ENCODE measurements at places on chromosomes 3 and 15.
A peak's percentile ranks its signal among the peaks of the same experiment; 100 is the strongest.

GRCh38 chr15:57820119-57820518 lies 113.6 kb downstream of the POLR2M start:
- DNase-seq: no peak

DNA sequence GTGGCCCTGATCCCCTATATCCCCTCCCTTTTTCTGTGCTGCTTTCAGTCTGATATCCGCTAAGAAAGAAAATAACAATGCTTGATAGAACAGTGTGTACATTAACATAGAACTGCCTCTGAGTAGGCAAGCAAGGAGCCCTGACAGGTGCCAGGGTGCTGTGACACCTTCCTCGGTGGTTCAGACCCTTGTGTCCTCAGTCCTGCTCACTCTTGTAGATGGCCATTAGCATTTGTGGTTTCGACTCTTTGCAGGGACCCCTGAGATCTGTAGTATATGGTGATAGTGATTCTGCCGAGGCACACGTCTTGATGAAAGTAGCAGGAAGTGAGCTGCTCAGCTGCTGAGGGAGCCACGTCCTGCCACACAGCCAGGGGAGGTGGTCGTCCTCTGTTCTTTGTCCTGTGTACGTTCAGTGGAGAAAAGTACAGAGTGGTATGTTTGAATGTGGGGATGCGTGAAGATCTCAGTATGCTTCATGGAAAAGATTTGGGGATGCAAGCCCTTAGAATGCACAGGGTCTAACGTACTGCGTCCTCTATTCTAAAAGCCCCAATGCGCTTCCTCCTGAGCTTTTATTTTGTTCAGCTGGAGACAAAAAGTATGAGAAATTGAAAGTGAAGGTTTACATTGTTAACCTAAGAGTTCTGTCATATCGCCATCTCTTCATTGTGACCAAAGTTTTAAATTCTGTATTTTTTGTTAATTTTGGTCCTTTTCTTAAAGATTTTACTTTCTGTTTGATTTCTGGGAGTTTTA lies 35.4 kb downstream of the PXYLP1 start:
- DNase-seq: peak; percentile 39

- no peak for DNase-seq
These were observed 5.6 kb downstream of the SLC12A8 start for GRCh38 chr3:125206934-125207333.

DNA sequence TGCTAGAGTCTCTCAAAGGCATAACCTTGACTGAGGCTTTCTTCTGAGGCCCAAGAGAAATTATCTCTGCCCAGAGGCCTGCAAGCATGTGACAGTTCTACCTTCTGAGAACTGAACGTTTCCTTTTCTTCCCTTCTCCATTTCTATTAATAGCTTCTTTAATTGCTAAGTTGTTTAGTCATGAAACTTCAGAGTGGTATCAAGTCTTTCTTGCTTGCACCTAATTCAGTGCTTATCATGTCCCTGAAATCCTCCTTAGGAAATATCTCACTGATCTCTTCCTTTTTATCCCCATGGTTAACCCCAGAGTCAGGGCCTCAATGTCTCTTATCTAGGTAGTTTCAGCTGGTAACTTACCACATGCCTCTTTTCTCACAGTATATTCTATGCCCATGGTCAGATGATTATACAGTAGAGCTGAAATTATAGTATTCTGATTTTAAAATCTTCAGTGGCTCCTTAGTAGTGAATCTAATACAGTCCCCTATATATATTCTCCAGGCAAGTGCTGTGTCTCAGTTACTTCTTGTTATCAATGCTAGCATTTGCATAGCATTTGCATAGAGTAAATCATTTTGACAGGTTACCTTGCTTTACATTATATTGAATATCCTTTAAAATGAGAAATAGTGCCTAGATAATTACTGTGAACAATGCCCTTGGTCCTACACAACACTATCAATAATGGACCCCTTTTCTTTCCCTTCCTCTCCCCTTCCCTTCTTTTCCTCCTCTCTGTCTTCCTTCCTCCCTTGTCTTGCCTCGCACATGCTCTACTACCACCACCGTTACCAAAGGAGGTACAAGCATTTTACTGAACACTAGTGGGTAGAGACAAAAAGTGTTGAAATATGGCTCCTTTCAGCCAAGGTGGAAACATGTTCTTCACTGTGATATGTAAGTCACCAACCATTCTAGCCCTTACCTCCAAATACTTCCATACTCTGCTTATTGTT lies 33.0 kb downstream of the KBTBD8 start:
- DNase-seq: no peak

GRCh38 chr3:72555714-72556113 lies 292.5 kb downstream of the SHQ1 start:
- no peak for DNase-seq

GRCh38 chr3:79003994-79004393 lies 763.8 kb downstream of the ROBO1 start:
- DNase-seq: no peak

DNA sequence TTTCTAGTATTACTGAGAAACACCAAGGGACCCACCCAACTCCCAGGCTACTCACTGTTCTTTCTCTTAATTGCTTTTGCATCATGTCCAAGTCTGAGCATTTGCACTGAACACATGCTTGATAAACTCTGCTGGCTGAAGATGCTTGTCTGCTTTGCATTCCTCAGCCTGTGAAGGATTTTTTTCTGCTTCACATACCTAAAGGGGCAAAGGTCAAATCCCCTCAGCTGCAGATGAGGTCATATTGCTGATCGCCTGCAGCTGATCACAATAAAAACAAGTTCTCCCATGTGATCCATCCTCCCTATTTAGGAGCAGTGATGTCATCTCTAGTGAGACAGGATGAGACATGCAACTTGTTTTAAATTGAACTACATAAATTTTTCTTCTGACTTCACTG lies 84.6 kb upstream of the DCBLD2 start:
- no peak for DNase-seq

GRCh38 chr3:32256206-32256605 lies 17.7 kb downstream of the CMTM8 start:
- no peak for DNase-seq

DNA sequence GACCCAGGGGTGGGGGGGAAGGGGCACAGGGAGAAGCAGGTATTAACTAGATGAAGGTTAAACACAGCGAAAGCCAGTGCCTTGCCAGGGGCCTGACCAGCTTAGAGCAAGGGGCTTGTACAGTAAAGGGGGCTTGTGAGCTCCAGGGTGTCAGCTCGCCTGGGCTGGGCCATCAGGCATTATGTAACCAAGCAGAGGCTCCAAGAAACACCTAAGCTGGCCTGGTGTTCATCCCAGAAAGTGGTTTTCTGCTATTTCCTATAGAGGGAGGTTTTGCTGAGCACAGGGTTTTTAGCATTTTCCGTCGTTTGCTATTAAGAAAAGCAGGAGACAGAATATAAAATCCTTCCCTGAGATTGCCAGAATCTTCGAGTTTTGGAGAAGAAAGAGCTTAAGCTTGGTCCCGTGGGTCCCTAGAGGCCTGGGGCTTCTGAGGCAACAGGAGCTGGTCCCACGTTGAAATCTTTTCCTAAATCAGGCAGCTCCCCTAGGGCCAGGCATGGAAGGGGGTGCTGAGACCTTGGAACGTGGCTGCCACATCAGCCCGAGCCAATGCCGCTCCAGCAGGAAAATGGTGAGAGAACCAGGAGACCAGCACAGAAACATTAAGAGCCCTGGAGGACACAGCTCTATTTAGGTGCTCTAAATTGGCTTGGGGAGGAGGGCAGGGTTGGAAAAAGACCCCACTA lies 71.4 kb downstream of the ISG20 start:
- DNase-seq: no peak

GRCh38 chr15:100508641-100509300 lies 20.0 kb downstream of the CERS3 start:
- DNase-seq: no peak

GRCh38 chr3:163273694-163274093 lies 1777.1 kb downstream of the OTOL1 start:
- no peak for DNase-seq

GRCh38 chr3:181718987-181719911 lies 7.5 kb downstream of the SOX2 start:
- DNase-seq: no peak

GRCh38 chr3:37986479-37987314 lies 3.9 kb upstream of the VILL start:
- DNase-seq: no peak

DNA sequence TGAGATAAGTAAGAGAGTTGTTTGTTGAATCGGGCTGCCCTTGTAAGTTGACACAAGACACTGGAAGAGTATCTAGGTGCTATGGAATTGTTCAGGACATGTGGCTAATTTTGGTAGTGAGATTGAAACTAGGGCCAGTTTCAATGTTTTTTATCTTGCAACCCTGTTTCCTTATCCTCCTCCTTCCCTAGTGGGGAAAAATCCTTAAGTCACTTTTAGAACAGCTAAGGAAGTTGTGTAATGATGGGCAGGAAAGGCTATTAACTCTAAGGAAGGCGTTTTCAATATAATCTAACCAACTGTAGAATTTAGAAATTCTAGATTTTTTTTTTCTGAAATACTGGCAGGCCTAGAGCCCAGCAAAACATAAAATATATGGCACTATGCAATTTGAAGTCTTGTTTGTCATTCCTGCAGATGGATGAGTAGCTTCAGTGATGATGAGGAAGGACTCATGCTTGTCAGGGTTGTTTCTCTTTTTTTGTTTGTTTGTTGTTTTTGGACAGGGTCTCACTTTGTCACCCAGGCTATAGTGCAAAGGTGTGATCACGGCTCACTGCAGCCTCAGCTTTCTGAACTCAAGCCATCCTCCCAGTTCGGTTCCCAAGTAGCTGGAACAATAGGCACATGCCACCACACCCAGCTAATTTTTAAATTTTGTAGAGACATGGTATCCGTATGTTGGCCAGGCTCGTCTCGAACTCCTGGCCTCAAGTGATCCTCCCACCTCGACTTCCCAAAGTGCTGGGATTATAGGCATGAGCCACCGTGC lies 27.6 kb upstream of the ADAMTS9 start:
- DNase-seq: no peak

DNA sequence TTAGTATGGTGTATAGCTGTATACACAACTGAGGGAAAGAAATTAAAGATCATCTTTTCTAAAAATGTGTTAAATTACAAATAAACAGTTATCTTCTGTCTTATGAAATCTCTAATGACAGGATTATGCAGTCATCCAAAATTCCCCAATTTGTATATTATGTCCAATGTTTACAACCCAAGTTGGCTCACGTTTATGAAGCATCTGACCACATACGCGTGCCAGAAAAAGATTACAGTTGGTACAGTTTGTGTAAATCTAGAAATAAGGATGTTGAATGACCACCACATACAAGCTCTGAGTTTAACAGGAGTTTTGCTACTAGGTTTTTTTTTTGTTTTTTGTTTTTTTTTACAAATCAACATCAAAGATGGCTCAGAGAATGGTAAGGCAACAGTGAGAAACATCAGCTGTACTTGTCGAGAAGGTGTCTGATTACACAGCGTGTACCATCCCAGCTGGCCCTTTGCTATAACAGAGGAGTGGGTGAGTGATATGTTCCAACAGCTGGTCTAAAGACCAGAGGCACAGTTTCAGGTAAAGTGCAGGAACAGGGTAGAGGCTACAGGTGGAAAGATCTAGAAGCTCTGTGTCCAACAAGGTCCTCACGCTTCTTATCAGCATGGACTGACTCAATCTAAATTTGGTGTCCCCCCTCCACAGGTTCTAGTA lies 47.1 kb downstream of the USF3 start:
- DNase-seq: no peak

DNA sequence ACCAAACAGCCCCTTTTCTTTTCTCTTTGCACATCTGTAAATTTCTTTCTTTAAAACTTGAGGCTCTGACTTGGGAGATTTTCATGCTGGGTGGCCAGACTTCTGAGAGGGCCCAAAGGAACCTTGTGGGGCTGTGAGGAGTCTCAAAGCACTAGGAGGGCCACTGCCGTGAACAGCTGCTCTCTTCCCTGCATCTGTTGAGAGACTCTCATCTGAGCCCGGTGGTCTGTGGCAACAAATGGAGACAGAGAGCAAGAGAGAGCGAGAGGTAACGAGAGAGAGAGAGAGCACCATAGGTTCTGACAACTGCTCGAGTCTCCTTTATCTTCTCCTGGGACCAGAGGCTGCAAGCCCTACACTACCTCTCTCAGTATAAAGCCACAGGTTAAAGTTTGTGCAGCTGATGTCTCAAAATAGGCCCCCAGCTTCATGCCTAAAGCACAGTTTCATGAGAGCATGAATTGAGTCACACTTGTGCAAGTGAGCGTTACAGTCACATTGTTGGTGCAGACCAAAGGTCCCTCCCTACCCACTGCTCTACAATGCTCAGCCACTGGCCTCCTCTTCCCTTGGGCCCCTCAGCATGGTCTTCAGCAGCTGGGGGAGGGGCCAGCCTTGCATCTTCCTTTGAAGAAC lies 60.7 kb downstream of the ZNF621 start:
- no peak for DNase-seq

DNA sequence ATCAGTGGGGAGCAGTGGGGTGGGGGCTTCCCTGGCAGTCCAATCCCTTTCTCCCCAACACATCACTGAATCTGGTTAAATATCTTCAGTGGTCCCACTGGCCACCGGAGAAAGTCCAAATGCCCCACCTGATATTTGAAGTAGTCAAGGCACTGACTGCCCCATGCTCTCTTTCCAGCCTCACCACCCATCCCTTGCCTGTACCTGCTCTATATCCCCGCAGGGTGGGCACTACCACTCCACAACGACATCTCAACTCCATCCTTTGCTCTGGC lies 101.7 kb downstream of the DAPK2 start:
- DNase-seq: no peak

DNA sequence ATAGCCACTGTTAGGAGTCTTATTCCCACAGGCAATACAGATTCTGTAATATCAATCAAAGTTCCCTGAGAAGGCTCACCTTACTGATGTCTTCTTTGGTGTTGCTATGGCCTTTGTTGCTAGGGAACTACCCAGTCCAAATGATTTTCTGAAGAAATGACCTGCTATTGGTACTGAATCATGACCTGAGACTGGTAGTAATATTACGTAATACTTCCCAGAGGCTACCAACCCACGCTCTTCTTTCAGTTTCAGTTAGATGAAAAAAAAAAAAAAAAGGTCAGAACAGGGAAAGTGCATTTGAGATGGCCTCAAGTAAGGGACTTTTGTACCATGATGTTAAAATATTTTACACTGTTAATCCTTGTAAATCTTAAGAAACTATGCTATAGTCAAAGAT lies 1092.5 kb upstream of the EPHA6 start:
- peak; percentile 1 for DNase-seq

DNA sequence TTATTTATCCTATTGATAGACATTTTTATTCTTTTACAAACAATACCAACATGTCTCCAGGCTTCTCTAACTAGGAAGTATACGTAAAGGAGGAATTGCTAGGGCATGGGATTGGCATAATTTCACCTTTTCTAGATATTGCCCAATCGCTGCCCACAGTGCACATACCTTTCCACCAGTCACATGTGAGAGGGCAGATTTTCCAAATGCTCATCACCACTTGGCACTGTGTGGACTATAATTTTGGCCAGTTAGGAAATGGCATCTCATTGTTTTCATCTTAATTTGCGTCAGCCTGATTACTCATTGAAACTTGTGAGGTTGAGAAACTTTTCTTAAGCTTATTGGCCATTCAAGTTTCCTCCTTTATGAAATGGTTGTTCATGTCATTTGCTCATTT lies 57.4 kb upstream of the POLR2M start:
- DNase-seq: no peak
